GM23248 (cell line): ENCODE measurements at places on chromosomes 5 and 9.
A peak's percentile ranks its signal among the peaks of the same experiment; 100 is the strongest.

- no peak for DNase-seq
Observed at GRCh38 chr5:96930058-96930457, 5.8 kb upstream of the LNPEP start.

DNA sequence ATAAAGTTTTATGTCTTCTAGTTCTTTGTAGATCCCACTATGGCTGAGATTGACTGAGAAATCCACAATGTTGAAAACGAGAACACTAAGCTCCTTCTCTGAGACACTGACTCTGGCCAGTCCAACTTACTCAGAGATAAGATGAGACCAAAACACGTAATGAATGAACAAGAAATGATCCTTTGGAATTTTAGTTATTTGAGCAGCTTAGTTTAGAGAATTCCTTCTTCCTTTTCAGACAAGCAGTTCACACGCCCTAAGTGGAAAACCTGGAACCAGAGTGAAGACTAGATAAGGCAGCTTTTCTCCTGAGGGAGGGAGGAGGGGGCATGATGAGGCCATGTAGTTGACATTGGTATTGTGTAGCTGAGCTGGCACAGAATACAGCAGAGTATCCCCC is 139.6 kb downstream of the GABRB2 start:
- no peak for DNase-seq

- no peak for DNase-seq
Observed at GRCh38 chr5:62969409-62970120, 390.9 kb downstream of the LRRC70 start.

GRCh38 chr5:179870403-179870903 is 11.8 kb upstream of the MRNIP start:
- peak; percentile 39 for DNase-seq

DNA sequence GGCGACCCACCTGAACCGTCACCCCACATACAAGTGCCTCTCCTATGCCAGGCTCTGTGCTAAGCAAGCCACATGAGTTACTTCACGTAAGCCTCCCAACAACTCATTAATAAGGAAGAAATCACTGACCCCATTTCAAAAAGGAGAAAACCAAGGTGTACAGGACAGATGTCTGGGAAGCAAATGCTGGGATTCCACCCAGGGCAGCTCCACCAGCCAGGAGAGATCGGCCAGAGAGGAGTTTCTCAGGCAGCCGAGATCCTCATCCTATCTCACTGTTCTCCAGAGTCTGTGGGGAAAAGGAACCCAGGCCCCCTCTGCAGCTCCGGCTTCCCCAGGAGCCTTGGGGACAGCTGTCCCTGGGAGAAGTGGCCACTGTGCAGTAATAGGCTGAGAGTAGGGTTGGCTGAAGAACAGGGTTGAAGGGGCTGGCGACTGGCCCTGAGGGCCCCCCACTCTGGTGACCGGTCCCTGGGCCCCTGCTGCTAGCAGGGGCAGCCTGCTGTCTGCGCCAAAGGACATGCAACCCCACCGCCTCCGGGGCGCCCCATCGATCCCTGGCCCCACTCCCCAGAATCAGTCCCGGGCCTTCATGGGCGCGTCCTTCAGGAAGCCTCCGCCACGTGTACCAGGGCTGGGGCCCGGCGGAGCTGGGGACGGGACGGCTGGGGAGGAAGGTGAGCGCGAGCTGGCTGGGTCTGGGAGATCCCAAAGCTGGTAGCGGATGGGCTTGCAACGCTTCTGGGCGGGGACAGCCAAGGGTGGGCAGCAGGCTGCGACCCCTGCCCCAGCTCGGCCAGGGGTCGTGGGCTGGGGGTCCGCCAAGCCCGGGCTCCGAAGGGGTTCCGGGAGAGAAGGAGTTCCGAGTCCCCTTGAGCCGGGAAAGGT is 44.1 kb upstream of the STXBP1 start:
- peak; percentile 72 for DNase-seq

GRCh38 chr9:95441081-95441480 is 75.7 kb downstream of the PTCH1 start:
- DNase-seq = no peak

DNA sequence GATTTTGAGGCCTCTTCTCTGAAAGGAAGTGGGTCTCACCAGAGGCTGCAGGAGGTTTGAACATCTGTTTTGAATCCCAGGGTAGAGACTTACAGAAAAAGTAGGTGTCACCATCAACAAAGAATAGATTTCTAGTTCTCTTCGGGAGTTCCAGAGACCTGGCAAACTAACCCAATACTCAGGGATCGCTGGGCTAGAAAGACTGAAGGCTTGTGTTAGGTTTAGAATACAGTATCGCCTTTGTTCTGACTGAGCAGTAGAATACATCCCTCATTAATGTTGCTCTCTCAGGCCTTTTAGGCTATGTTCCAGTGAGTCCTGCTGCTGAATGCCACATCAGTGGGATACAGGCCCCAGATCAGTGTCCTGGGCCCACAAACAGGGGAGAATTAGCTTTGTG is 27.2 kb downstream of the RUSC2 start:
- DNase-seq = peak; percentile 47
